Myometrial cell (primary cell): ENCODE measurements at places on chromosomes 1 and 21. TPM values are rescaled to one million over a fixed set of nuclear protein-coding genes. Genes with fewer than 3 reads are reported as not detected.

Gene C4BPB
- not detected in 2 replicates for total RNA-seq

Gene NBPF4
- total RNA-seq, result not detected in 2 replicates

Gene MMEL1
- total RNA-seq, result not detected in 2 replicates

Gene TACSTD2
- under 0.01 TPM in 1 of 2 replicates, not detected in the other for total RNA-seq

Gene CD48
- total RNA-seq, result not detected in 2 replicates

Gene CFAP45
- total RNA-seq, result 1.2 TPM in 1 of 2 replicates, not detected in the other

Gene LENEP
- not detected in 2 replicates for total RNA-seq

Gene AADACL4
- total RNA-seq, result not detected in 2 replicates

Gene KRTAP24-1
- total RNA-seq, result not detected in 2 replicates

Gene CFHR4
- not detected in 2 replicates for total RNA-seq

Gene SPATA45
- total RNA-seq, result not detected in 2 replicates

Gene PKP1
- not detected in 2 replicates for total RNA-seq

Gene C1orf116
- not detected in 2 replicates for total RNA-seq

Gene PIGP
- 15.0 and 21.1 TPM in 2 replicates for total RNA-seq

Gene GRIK3
- not detected in 2 replicates for total RNA-seq

Gene C1orf141
- total RNA-seq, result not detected in 2 replicates

Gene OR2M7
- total RNA-seq, result not detected in 2 replicates

Gene GRIK1
- not detected in 2 replicates for total RNA-seq

Gene PGLYRP3
- total RNA-seq, result not detected in 2 replicates

Gene S100A8
- total RNA-seq, result not detected in 2 replicates

Gene PCBP3
- 2.3 and 2.9 TPM in 2 replicates for total RNA-seq

Gene CLCA1
- total RNA-seq, result not detected in 2 replicates

Gene DHX9
- total RNA-seq, result 118 and 126 TPM in 2 replicates

Gene PDPN
- total RNA-seq, result 2.5 and 4.6 TPM in 2 replicates

Gene FCGR3B
- total RNA-seq, result not detected in 2 replicates

Gene CAMK1G
- 7.1 and 15.9 TPM in 2 replicates for total RNA-seq

Gene SMIM1
- total RNA-seq, result 1.7 and 7.6 TPM in 2 replicates

Gene PRKAA2
- under 0.01 and 0.53 TPM in 2 replicates for total RNA-seq

Gene SLC19A1
- 8.0 and 8.9 TPM in 2 replicates for total RNA-seq

Gene FCRLB
- total RNA-seq, result 9.5 and 11.5 TPM in 2 replicates

Gene FCRL6
- total RNA-seq, result not detected in 2 replicates

Gene PCAT6
- total RNA-seq, result 0.86 and 1.9 TPM in 2 replicates

Gene IGSF21
- not detected in 2 replicates for total RNA-seq

Gene NR5A2
- not detected in 2 replicates for total RNA-seq

Gene COL8A2
- 6.2 and 9.2 TPM in 2 replicates for total RNA-seq

Gene SERPINC1
- total RNA-seq, result not detected in 2 replicates

Gene TNFRSF4
- total RNA-seq, result not detected in 2 replicates

Gene PHC2
- total RNA-seq, result 180 and 183 TPM in 2 replicates

Gene TM2D1
- total RNA-seq, result 33.7 and 41.6 TPM in 2 replicates

Gene HIVEP3
- total RNA-seq, result 0.18 and 1.4 TPM in 2 replicates

Gene MX2
- total RNA-seq, result 0.86 and 1.2 TPM in 2 replicates

Gene HES3
- not detected in 2 replicates for total RNA-seq

Gene GPX7
- total RNA-seq, result 38.8 and 66.9 TPM in 2 replicates
